Stimulated activated CD4-positive, alpha-beta T cell treated with anti-CD3 and anti-CD28 coated beads, Interleukin-4, amount 100 ng/mL, for 48 hours (primary cell): ENCODE measurements at places on chromosomes 4 and X.

DNA sequence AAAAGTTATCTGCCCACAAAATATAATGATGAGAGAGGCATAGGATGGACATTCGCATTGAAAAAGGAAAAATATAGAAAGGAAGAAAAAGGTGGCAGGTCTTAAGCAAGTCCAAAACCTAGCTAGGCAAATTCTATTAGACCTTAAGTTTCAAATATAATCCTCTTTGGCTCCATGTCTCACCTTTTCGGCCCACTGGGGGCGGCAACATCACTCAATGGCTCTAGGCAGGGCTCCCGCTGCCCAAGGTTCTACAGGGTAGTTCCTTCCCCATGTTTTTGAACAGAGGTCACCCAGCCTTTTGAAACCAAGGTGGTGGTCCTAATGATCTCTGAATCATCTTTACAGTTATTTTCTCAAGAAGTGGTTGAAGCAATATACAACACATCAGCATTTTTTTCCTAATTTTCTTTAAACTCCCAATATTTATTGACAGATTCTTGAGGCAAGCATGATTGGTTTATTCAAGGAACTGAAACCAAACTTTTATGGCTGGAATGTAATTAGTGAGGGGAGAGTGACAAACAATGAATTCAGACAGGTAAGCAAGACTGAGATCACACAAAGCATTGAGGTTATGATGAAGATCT, 309.4 kb downstream of the ANTXR2 start:
- no peak for DNase-seq

DNA sequence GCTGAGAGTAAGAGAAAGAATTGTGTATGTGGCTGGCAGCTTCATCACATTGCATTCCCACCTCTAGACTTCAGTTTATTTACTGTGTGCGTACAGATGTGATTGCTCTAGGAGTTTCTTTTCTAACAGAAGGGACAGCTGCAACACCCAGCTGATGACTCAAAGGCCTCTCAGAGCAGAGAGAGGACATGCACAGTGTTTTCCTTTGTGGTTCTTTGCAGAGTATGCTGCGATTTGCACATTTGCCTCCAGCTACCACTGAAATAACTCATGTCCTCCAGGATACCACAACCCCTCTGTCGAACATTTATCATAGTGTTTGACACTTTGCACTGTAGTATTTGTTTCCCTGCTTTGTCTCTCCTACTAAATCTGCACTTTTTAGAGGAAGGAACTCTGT, 294.1 kb downstream of the STIM2 start:
- DNase-seq, result no peak

GRCh38 chr4:188021548-188022249, 26.1 kb downstream of the ZFP42 start:
- no peak for DNase-seq

DNA sequence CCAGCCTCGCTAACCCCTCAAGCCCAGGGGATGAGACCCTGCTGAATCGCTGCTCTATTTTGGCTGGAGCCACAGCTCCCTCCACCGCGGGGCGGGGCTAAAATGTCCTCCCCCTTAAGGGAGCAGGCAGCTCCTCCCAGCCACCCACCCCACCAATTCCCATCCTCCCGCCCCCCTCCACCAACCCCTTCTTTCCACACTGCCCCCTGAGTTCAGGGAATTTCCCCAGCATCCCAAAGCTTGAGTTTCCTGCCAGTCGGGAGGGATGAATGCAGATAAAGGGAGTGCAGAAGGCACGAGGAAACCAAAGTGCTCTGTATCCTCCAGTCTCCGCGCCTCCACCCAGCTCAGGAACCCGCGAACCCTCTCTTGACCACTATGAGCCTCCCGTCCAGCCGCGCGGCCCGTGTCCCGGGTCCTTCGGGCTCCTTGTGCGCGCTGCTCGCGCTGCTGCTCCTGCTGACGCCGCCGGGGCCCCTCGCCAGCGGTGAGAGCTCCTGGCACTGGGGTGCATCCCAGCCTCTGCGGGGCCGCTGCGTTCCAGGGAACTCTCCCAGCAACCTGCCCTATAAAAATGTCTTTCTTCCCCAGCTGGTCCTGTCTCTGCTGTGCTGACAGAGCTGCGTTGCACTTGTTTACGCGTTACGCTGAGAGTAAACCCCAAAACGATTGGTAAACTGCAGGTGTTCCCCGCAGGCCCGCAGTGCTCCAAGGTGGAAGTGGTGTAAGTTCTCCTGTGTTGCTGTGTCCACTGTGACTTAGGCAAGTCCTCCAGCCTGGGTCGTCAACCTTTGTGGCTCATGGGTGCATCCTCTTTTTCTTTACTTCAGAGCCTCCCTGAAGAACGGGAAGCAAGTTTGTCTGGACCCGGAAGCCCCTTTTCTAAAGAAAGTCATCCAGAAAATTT, at the start of gene CXCL6:
Gene CXCL6 (plus strand): TSS at position 306 of the 907 bp plus-strand sequence. CDS start 73 bp downstream, at position 379.
- DNase-seq, result no peak

- DNase-seq, result no peak
These were observed 124.7 kb downstream of the CAMK2D start for GRCh38 chr4:113636877-113637276.

- DNase-seq, result no peak
These were observed 4.4 kb upstream of the CPZ start for GRCh38 chr4:8588196-8588470.

- DNase-seq, result no peak
These were observed 89.0 kb downstream of the COMMD8 start for GRCh38 chr4:47374477-47374876.

- DNase-seq, result no peak
These were observed 34.2 kb upstream of the C1GALT1C1 start for GRCh38 chrX:120664081-120664480.

DNA sequence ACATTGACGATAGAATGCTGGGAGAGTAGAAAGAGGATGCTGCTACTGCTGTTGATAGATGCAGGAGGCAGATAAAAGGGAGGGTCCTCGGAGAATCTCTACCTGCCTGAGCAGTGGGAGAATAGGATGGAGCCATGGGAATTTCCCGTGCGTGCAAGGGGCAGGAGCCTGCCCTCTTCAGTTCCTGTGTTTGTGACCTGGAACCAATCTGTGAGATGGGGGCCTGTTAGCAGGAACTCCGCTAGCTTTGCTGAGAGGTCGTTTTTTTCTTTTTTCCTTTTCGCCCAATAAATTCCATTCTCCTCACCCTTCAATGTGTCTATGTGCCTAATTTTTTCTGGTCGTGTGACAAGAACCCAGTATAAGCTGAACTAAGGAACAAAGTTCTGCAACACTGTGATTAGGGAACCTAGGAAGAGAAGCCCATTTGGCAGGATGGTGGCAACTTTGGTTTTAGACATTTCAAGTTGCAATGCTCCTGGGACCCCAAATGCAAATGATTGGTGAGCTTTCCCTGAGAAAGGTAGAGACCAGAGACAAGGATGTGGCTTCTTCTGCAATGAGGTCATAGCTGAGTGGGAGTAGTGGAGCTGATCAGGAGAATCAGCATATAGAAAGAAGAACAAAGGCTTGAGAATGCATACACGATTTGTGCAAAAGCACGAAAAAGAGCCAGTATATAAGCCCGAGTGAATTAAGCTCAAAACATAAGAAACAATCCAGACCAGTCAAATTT, 23.9 kb downstream of the SLC39A8 start:
- DNase-seq, result no peak

GRCh38 chrX:41145920-41146608, 60.8 kb downstream of the USP9X start:
- DNase-seq, result no peak

DNA sequence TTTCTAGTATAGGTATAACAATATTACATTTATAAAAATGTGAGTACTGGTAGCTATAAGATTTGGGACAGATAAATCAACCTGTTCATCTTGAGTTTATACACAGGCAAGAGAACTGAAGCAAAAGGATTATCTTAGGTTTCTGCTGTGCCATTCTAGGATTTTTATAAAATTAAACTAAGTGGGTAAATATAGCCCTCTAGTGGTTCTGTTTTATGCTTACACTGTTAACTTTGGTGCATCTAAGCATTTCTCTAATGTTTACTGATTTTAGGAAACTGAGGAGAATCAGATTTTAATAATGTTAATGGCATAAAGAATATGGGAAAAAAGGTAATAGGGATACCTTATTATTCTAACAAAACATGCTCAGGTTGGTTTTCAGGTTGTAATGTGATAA, 1.1 kb upstream of the RRH start:
- DNase-seq, result no peak

DNA sequence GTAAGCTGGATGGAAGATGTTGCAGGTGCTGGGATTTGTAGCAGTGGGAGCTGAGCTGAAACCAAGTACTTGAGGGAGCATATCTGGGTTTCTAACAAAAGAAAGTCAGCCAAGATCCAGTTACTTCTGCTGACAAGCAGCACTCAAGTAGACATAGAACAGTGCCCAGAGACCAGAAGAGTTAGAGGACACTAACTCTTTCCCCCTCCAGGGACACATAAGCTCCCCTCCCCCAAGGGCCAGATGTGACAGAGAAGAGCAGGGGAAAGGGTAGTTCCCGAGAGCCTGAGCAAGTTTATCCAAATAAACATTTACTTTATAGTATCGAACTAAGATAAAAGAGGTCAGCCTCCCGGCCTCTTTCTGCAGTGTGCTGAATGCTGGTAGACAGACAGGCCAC, 12.2 kb downstream of the TRPC3 start:
- DNase-seq, result no peak

DNA sequence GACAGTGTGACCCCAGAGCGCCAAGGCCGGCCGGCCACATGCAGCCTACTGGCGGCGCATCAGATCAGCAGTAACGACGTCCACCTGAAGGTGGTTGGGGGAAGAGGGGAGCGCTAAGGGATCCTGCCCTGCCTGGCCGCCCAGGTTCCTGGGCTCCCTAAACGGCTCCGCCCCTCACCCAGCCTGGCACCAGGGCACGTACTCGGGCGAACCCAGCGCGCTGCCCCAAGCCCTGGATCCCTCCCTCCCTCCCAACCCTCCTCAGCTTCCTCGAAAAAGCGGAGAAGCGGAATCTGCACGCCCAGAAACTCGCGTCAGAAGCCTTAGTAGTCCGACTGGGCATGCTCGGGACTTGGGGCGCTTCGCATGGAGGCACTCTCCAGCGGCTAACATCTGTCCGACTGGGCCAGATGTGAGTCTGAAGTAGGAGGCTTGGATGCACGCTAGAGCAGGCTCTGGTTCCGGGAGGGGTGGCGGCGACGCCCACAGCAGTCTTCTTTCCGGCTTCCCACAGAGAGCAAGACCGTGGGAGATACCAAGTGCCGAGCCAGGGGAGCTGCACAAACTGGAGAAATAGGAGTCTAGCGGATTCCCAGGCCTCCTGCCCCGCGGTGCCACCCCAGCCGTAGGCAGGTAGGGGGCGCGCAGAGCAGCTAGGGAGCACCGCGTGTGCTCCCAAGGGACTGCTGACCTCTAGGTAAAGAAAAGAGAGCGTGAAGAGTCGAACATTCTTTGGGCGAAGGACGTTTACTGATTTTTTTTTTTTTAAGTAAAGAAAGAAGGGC, 114.3 kb upstream of the TEX13C start:
- no peak for DNase-seq

DNA sequence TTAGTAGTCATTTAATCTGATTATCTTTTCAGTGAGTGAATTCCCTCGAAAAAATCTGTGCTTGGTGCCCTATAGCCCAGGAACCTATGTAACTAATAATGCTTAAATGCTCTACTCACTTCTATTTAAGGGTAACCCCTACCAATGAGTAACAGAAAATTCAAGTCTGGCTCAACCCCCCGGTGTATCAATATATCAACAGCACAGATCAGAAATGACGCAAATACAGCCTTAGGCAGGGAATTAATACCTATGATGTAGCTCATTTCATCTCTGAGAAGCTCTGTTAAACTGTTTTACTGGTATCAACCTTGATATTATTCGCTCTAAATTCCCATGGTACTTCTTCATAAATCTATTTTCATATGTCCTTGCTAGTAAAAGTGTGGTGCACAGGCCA, 28.6 kb downstream of the PDGFC start:
- DNase-seq, result no peak

GRCh38 chr4:604131-604530, 21.2 kb upstream of the PDE6B start:
- no peak for DNase-seq

GRCh38 chr4:15333692-15334633, 93.9 kb upstream of the C1QTNF7 start:
- DNase-seq, result no peak

- peak; percentile 69 for DNase-seq
These were observed 27.5 kb upstream of the HTRA3 start for GRCh38 chr4:8241895-8242696.

GRCh38 chr4:81698538-81699296, 227.0 kb upstream of the RASGEF1B start:
- no peak for DNase-seq

GRCh38 chrX:42541554-42541953, 236.4 kb downstream of the PPP1R2C start:
- no peak for DNase-seq

- DNase-seq, result no peak
These were observed 11.8 kb downstream of the RBM10 start for GRCh38 chrX:47156611-47157520.

DNA sequence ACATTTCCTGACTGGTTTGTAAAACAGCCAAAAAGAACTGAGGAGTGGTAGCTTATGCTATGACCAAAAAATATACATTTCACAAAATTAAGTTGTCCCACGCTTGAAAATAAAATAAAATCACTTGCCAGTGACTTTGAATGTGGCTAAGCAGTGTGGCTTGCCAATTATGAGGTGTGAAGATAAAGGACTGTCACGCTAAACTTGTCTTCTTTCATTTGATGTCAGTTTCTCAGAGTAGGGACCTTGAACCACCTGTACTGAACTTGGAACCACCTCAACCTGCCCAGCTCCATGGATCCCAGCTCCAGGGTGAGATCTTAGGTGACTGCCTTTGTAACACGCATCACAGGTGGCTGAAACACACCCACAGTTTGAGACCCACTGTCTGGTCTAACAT, 113.7 kb upstream of the TBL1X start:
- no peak for DNase-seq
